Kidney (tissue), 22 donors: ENCODE measurements at places on chromosomes 1 and 21.

GRCh38 chr1:51504806-51505525, 14.1 kb downstream of the EPS15 start:
- peak overlapping the region; percentile 9 for H3K27ac ChIP-seq
- no peaks in the 10 kb centered on the region for H3K36me3 ChIP-seq
- H3K4me3 ChIP-seq, result no peak overlapping the region
- no peak for DNase-seq

- H3K27ac ChIP-seq, result peak overlapping the region; percentile 91
- H3K4me1 ChIP-seq, result peaks cover 13% of the 10 kb centered on the region
- peak; percentile 96 for DNase-seq
- peak overlapping the region; percentile 82 for H3K4me3 ChIP-seq
- H3K36me3 ChIP-seq, result peaks cover 22% of the 10 kb centered on the region
- no peaks in the 10 kb centered on the region for H3K27me3 ChIP-seq
These were observed 2.0 kb downstream of the ADAMTS1 start for GRCh38 chr21:26842974-26843932.

GRCh38 chr1:91809317-91809716, 76.6 kb downstream of the TGFBR3 start:
- DNase-seq, result no peak
- H3K4me3 ChIP-seq, result no peak overlapping the region
- H3K36me3 ChIP-seq, result no peaks in the 10 kb centered on the region
- H3K27me3 ChIP-seq, result no peaks in the 10 kb centered on the region
- peaks cover 18% of the 10 kb centered on the region for H3K4me1 ChIP-seq

DNA sequence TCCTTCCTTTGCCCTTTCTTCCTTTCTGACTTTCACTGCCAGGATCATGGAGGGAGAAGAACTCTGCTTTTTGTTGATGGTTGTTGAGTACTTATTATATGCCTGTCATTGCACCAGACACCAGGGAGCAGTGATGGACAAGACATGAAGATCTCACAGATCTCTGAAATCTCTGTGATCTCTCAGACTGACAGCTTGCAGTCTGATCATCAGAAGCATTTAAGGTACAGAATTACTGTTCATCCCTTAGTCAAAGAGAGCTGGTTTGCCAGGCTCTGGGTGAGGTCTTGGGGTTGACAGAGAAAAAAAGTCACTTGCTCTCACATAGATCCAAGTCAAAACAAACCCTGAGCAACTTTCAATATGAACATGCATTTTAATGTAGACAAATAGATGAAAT, 299.5 kb upstream of the FMN2 start:
- no peak overlapping the region for H3K27ac ChIP-seq
- no peak for DNase-seq
- H3K36me3 ChIP-seq, result no peaks in the 10 kb centered on the region
- H3K27me3 ChIP-seq, result no peaks in the 10 kb centered on the region

GRCh38 chr1:12594966-12595756, 22.8 kb downstream of the DHRS3 start:
- H3K36me3 ChIP-seq, result peaks cover 2% of the 10 kb centered on the region
- H3K4me3 ChIP-seq, result no peak overlapping the region
- H3K27ac ChIP-seq, result peak overlapping the region; percentile 84
- H3K27me3 ChIP-seq, result no peaks in the 10 kb centered on the region

DNA sequence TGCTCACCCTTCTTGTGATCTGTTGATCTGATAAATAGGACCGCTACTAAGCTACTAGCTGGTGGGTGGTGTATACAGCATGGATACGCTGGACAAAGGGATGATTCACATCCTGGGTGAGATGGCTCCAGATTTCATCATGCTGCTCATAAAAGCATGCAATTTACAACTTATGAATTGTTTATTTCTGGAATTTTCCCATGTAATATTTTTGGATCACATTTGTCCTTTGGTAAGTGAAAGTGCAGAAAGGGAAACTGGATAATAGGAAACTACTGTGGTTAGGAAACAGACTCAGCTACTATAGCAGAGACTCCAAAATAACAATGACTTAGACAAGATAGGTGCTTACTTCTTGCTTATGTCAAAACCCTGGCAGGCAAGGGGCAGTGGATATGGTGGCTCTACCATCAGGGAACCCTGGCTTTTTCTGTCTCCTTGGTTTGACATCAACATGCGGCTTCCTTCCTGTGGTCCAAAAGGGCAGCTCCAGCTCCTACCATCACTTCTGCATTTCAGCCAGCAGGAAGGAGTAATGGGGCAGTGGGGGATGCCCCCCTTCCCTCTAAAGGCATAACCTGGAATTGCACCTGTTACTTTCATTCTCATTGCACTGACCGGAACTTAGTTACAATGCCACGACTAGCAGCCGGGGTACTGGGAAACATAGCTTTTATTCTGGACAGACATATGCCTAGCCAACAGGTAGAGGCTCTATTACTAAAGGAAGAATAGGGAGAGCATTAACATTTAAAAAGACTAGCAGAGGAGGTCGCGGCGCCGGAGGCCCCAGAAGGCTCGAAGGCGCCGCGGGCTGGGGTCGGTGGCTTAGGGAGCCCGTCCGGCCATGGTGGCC, 13.8 kb upstream of the AK2 start:
- no peak for DNase-seq
- H3K4me1 ChIP-seq, result no peaks in the 10 kb centered on the region
- no peaks in the 10 kb centered on the region for H3K27me3 ChIP-seq

- peaks cover 2% of the 10 kb centered on the region for H3K36me3 ChIP-seq
- H3K27me3 ChIP-seq, result no peaks in the 10 kb centered on the region
- no peaks in the 10 kb centered on the region for H3K4me1 ChIP-seq
- no peak overlapping the region for H3K27ac ChIP-seq
- no peak for DNase-seq
- H3K4me3 ChIP-seq, result no peak overlapping the region
These were observed 47.4 kb downstream of the S100B start for GRCh38 chr21:46557469-46557868.

GRCh38 chr1:21909286-21909759, 27.8 kb downstream of the HSPG2 start:
- peaks cover 59% of the 10 kb centered on the region for H3K4me1 ChIP-seq
- H3K27ac ChIP-seq, result peak overlapping the region; percentile 79
- peak; percentile 61 for DNase-seq
- no peak overlapping the region for H3K4me3 ChIP-seq
- H3K27me3 ChIP-seq, result no peaks in the 10 kb centered on the region

DNA sequence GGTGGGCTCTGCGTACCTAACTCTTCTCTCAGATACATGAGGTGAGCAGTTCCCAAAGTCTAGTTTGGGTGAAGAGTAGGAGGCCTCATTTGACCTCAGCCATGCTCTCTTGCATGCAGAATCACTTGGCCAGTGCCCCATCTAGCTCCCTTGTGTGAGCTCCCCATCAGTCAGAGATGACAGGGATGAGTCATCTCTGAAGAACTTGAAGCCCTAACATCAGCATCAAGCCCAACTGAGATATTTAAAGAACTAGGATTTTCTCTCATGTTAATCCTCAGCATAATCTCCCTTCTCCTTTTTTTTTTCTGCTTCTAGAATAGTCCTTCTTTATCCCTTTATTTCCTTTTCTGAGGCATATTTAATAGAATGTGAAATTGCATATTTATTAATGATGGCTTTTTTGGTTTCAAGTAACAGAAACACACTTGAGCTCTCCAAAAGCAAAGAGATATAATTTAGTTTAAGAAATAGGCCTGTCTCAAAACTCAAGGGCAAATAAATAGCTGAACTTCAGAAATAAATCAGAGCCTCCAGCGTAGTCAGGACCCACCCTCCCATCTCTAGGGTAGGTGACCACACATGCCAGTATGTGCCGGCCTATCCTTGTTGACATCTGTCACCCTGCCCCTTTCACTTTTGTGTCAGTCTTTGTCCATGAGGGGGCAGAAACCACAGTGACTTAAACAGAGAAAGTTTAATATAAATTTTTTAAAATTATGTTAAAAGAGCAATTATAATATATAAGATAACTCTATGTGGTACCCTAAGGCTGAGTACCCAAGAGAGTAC, 112.3 kb downstream of the TSEN15 start:
- no peak overlapping the region for H3K27ac ChIP-seq
- no peak overlapping the region for H3K4me3 ChIP-seq
- H3K27me3 ChIP-seq, result no peaks in the 10 kb centered on the region

DNA sequence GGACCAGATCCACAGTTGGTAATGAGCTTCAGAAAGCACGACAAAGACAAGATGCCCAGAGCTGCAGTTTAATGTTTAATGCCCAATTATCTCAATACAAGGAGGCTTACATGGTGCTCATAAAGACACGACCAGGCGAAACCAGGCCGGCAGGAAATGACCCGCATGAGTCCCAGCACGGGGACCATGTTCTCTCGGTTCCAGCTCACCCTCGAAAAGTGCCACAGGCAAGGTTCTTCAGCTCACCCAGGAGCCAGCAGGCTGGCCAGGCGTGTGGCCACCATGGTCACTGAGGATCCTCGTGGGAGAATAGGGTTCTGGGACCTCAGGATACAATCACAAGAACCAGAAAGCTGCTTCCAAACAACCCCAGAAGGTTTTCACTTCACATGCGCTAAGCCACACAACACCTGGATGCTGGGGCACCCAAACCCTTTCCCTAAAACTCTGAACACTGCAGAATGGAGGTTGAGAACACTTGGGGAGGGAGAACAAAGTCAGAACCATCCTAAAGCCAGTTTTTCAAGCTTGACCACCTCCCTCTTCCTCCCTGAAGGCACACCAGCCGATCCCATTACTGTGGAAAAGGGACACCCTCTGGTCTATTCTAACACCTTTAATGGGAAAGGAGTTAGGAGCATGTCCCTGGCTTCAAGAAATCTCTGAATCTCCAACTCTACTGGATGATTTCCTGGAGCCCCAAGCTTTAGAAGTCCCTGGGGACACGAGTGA, 22.6 kb upstream of the ASAP3 start:
- no peaks in the 10 kb centered on the region for H3K4me1 ChIP-seq
- no peak for DNase-seq
- no peaks in the 10 kb centered on the region for H3K27me3 ChIP-seq
- H3K36me3 ChIP-seq, result no peaks in the 10 kb centered on the region
